ENCODE measurements at places on chromosomes 3 and 15.
A peak's percentile ranks its signal among the peaks of the same experiment; 100 is the strongest.

DNA sequence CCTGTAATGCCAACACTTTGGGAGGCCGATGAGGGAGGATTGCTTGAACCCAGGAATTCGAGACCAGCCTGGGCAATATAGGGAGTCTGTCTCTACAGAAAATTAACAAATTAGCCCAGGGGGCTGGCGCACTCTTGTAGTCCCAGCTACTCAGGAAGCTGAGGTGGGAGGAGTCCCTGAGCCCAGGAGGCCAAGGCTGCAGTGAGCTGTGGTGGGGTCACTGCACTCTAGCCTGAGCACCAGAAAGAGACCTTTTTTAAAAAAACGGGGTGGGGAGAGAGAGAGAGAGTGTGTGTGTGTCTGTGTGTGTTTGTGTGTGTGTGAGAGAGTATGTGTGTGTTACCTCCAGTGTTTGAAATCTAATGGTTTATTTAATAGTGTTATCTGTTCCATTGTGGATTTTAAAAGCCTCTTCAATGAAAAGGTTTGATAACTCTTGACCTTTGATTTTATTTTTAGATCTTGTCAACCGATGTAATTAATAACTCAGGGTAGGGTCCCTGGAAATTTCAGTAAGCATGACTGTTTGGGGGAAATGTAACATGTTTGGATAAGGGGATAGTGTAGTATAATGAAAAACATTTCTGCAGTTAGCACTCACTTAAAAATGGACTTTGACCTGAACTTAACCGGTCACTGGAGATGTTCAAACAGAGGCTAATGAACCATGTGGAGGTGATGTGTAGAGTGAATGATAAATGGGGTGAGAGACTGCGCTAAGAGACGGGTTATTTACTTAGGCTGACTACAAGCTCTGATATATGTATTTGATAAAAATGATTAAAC is 29.7 kb downstream of the LRCH3 start:
- DNase-seq = no peak

- no peak for DNase-seq
These were observed 3.3 kb downstream of the SHISA5 start for GRCh38 chr3:48500656-48501055.

- no peak for DNase-seq
These were observed 93.8 kb upstream of the UNC13C start for GRCh38 chr15:53884441-53884840.

DNA sequence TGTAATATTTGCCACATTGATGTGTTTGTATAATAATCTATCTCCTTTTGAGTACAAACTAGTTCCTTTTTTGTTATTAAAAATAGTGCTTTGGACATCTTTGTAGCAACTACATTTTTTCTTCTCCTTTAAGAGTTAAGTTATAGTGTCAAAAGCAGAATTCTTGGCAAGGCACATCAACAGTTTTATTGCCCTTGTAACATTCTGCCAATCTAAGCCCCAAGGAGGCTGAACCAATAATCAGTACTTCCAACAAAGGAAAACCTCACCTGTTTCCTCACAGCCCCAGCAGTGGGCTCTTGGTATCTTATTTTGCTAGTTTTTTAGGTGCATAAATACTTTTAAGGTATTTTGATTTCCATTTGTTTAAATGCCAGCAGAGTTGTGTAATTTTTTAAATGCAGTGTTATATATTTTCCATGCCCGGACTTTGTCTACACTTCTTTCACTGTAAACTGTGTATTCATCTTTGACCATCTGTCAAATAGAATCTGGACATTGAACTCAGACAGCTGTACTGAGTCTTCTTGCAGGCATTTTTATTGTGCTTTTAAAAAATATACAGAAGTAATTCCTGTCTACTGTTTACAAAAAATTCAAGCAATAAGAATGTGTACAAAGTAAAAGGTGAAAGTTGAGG is 101.0 kb downstream of the MYLK start:
- DNase-seq = no peak

- no peak for DNase-seq
These were observed 4.6 kb downstream of the CCDC9B start for GRCh38 chr15:40335938-40336743.

GRCh38 chr3:167113035-167113830 is 266.9 kb downstream of the ZBBX start:
- DNase-seq = no peak

DNA sequence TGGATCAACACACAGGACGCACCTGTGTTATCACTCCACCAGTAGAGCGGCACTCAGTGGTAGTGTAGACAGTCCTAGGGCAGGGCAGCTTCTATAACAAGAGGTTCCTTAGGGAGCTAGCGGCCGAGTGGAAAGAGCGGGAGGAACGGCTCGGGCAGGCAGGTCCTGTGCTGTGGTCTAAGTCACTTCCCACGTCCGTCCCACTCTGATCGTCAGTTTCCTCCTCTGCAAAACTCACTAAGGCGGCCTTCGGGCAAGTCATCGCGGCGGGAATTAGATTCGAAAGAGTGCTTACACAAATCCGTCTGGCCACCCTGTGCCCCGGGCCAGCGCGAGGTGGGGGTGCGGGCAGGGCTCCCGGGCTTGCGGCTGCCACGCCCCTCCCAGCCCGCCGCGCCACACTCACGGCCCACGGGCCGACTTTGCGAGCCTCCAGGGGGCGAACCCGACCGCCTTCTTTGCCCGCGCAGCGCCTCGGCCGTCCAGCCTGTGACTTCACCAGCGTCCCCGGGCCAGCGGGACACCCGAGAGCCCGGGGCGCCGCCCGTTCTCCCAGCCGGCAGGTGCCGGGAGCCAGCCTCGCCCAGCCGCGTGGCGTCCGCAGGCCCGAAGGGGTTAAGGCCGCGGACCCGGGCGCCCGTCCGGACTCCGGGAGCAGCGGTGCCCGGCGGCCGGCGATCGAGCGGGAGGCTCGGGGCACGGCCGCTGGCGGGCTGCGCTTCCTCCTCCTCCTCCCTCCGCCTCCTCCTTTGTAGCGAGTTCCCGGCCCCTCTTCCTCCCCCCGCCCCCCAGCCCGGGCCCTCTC is 416 bp upstream of the CORO2B start:
- peak; percentile 90 for DNase-seq

DNA sequence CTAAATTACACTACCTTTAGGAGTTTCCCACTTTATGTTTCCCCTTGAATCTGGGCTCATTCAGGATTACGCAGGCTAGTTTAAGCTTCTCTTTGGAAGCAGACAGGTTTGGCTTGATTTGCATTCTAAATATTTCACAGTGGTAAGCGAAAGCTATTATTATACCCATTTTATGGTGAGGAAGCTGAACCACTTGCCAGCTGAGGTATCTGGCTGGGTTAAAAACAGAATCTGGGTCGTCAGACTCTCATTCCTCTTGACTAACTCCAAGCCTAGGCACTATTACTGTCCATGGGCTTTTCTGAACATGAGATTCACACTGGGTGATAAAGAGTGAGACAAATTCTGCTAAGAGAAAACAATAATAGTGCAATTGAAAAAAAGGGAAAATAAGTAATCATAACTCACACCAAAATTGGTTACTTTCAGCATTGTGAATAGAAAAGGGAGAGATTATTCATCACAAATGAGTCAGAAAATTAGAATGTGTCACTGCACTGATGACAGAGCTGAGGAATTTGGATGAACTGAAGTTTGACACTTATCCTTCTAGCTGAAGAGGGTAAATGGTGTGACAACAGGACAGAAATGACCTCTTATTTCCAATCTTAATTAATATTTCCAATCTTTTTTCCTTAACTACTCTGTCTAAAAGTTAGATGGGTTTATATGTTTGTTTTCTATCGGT is 211.3 kb downstream of the TIGIT start:
- no peak for DNase-seq

GRCh38 chr15:61425934-61426333 is 196.8 kb upstream of the RORA start:
- DNase-seq = no peak

- DNase-seq = peak; percentile 89
These were observed 111.6 kb downstream of the RAB11A start for GRCh38 chr15:65980824-65981456.

- peak; percentile 19 for DNase-seq
These were observed 37.6 kb upstream of the BNC1 start for GRCh38 chr15:83322061-83322460.

GRCh38 chr15:89132611-89133507 is 44.6 kb downstream of the ABHD2 start:
- no peak for DNase-seq

- no peak for DNase-seq
These were observed 349.4 kb upstream of the TPRG1 start for GRCh38 chr3:188822411-188822810.

- no peak for DNase-seq
These were observed 4.7 kb downstream of the DLG1 start for GRCh38 chr3:197293605-197294237.

GRCh38 chr3:135226057-135226456 is 431.0 kb downstream of the EPHB1 start:
- DNase-seq = no peak

GRCh38 chr3:29137601-29138000 is 143.3 kb upstream of the RBMS3 start:
- no peak for DNase-seq

DNA sequence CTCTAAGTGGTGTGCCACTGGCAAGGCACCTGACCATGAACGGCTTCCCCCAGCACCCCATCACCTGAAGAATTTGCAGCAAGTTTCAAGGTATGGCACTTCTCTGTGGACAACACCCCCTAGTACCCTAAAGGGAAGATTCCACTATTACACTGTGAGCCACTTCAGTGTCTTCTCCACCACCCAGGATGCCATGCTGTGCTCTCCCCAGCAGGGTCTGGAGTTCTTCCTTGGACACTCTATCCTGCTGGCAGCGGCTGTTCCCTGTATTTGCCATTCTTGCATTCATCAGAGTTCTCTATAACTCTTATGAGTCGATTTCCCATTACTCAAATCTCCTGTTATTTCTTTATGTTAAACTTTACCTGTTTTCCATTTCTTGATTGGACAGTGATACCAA is 33.9 kb upstream of the RNU6-1 start:
- no peak for DNase-seq

- peak; percentile 41 for DNase-seq
These were observed 91.2 kb downstream of the EOMES start for GRCh38 chr3:27630885-27631284.

GRCh38 chr3:3086239-3086638 is 23.9 kb downstream of the IL5RA start:
- no peak for DNase-seq

DNA sequence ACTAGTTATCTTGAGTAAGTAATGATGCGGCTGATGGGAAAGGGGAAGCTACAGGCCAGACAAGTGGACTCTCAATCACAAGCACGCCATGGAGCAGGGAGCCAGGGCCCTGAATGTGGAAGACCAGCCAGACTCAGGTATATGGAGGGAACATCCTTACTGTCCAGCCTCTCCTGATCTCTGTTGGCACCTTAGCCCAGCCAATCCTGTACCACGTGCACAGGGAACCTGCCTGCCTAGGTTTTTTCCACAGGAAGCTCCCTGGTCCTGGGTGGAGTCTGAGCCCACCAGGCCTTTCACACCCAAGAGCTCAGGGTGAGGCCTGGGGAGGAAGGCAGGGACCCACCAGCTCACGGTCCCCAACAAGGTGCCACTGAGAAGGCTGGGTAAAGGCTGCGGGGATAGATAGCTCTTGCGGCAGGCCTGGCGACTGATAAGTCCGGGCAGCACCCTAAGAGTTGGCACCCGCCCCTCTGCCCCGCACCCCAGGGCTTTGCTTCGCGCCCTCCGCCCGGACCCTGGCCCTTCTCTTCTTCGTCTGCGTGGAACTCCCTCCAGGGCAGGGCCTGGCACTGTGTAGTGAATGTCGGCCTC is 933 bp upstream of the APEH start:
- no peak for DNase-seq

DNA sequence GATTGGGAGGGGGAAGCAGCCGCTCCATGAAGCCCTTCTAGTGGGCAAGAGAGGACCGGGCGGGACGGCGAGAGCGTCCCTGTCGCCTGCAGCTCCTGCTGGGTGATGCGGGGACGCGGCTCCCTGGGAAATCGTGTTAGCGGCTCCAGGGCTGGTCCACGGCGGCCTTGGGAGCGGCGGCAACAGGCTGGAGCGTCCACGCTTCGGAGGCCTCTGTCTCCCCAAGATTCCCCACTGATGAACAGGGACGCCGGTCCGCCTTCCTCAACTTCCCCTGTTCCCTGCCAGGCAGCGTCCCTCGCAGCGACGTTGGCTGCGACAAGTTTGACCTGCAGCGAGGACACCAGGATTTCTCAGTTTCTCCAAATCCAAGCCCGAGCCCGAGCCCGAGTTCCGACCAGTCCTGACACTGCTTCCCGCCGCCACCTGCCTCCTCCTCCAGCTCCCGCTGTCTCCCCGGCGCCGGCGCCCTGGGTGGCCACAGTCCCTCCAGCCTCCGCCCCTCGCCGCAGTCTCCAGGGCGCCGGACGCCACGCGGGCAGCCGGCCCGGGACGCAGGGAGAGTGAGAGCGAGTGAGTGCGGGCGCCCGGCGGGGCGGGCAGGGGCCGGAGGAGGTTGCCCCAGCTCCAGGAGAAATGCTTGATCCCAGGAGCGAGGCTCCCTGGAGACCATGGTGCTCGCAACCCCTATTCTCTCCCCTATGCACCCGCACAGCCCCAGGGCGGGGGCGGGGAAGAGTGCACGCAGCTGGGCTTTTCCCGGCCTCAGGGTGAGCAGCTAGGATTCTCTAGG is 78.1 kb upstream of the RNF7 start:
- peak; percentile 88 for DNase-seq

GRCh38 chr15:37425541-37425940 is 325.2 kb upstream of the MEIS2 start:
- DNase-seq = peak; percentile 9

GRCh38 chr15:41259546-41260189 is 28.6 kb downstream of the CHP1 start:
- no peak for DNase-seq

DNA sequence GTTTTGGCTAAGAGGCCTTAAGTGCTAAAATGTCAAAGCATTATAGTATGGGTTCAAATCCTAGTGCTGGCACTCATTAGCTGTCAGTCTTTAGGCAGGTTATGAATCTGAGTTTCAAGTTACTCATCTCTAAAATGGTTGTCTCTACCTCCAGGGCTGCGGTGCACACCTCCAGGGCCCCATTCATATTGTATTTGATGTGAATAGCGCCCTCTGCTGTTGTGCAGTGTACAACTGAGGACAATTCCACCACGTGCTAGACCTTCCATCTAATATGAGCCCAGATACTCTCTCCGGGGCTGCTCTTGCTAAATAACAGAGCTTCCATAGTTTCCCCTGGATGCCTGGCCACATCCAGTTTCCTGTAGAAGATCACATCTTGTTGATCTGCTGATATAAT is 54.3 kb downstream of the OXNAD1 start:
- DNase-seq = no peak

DNA sequence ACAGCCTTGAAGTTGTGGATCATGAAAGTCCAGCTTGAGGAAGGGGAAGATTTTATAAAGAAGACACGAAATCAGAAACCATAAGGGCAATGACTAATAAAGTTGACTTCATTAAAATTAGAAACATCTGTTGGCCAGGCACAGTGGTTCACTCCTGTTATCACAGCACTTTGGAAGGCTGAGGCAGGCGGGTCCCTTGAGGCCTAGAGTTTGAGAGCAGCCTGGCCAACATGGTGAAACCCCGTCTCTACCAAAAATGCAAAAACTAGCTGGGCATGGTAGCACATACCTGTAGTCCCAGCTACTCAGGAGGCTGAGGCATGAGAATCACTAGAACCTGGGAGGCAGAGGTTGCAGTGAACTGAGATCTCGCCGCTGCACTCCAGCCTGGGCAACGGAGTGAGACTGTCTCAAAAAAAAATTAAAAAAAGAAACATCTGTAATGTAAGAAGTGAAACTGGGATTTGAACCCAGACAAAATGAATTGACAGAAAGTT is 7.9 kb upstream of the UBXN7 start:
- peak; percentile 60 for DNase-seq

Data from GM03348 (cell line).